ENCODE measurements at places on chromosomes 12 and 14. TPM values are rescaled to one million over a fixed set of nuclear protein-coding genes. Genes with fewer than 3 reads are reported as not detected.

DNA sequence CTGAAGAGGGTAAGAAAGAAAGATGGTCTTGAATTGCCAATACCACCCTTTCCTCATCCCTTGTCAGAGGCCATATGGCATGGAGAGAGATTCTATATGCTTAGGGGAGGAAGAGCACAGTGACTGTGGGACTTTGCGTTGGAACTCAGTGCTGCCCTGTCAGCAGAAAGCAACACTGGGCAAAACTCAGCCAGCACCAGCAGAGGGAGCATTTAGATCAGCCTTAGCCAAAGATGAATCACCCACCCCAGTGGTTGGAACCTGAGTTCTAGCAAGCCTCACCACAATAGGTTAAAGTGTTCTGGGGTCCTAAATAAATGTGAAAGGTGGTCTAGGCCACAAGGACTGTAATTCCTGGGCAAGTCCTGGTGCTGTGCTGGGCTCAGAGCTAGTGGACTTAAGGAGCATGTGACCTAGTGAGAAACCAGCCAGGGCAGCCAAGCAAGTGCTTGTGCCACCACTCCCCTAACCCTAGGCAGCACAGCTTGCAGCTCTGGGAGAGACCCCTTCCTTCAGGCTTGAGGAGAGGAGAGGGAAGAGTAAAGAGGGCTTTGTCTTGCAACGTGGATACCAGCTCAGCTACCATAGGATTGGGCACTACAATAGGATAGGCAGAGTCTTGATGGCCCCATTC lies 11.4 kb upstream of the BCAT1 start:
- H3K27ac ChIP-seq, result no peak overlapping the region
- H3K4me1 ChIP-seq, result no peaks in the 10 kb centered on the region
- no peak overlapping the region for H3K4me3 ChIP-seq
- H3K36me3 ChIP-seq, result no peaks in the 10 kb centered on the region
- DNase-seq, result no peak
- no peaks in the 10 kb centered on the region for H3K27me3 ChIP-seq

GRCh38 chr14:54001189-54001878 lies 44.7 kb upstream of the BMP4 start:
- no peak overlapping the region for H3K27ac ChIP-seq
- no peak overlapping the region for H3K4me3 ChIP-seq
- no peaks in the 10 kb centered on the region for H3K27me3 ChIP-seq

GRCh38 chr14:93954900-93955849 lies 21.2 kb downstream of the ASB2 start:
- H3K36me3 ChIP-seq, result peaks cover 10% of the 10 kb centered on the region
- no peak for DNase-seq
- H3K4me3 ChIP-seq, result peak overlapping the region; percentile 24
- H3K4me1 ChIP-seq, result peaks cover 82% of the 10 kb centered on the region
- peak overlapping the region; percentile 78 for H3K27ac ChIP-seq
- H3K27me3 ChIP-seq, result no peaks in the 10 kb centered on the region

GRCh38 chr14:87643005-87643404 lies 350.0 kb downstream of the GALC start:
- no peak overlapping the region for H3K4me3 ChIP-seq
- H3K27me3 ChIP-seq, result no peaks in the 10 kb centered on the region
- no peaks in the 10 kb centered on the region for H3K4me1 ChIP-seq

- no peaks in the 10 kb centered on the region for H3K27me3 ChIP-seq
- H3K27ac ChIP-seq, result no peak overlapping the region
- no peak for DNase-seq
- H3K4me3 ChIP-seq, result no peak overlapping the region
- no peaks in the 10 kb centered on the region for H3K4me1 ChIP-seq
- H3K36me3 ChIP-seq, result no peaks in the 10 kb centered on the region
Measured at GRCh38 chr14:55897031-55897430, 221.2 kb upstream of the PELI2 start.

- H3K27ac ChIP-seq, result no peak overlapping the region
- DNase-seq, result peak; percentile 44
- H3K4me3 ChIP-seq, result no peak overlapping the region
- no peaks in the 10 kb centered on the region for H3K27me3 ChIP-seq
Measured at GRCh38 chr14:27528328-27528727, 930.5 kb upstream of the NOVA1 start.

DNA sequence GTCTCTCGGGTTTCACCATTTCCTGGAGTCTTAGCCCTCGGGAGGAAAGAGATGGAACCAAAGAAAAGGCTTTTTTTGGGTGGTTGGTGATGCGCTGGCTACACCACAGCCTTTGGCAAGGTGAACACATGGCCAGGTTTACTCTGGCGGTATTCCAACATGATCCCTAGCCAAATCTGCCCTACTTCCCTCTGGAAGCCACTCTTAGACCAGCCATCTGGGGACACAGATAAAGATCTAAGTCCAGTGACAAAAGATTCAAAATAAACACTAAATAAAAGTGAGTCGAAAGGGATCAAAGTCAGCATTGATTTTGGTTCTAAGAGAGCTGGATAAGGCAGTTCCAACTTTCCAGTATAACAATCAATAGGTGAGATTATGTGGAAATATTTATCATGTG lies 694.5 kb downstream of the VRK1 start:
- no peaks in the 10 kb centered on the region for H3K27me3 ChIP-seq
- H3K36me3 ChIP-seq, result no peaks in the 10 kb centered on the region
- H3K4me3 ChIP-seq, result no peak overlapping the region
- DNase-seq, result no peak

DNA sequence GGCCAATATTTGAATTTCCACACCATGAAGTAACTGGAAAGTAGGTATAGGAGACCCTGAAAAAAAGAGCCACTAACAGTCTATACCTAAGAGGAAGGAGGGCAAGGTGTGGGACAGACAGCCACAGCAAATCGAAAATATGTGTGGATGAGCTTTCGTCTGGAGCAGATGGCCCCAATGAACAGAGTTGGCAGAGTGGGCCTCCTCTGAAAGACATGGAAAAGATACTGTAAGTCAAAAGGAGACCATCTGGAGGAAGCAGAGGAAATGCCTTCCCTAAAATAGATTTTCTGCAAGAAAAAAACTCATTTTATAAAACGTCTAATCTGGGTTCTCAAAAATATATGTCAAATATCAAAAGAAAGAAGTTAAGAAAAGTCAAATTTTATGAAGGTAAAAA lies 157.2 kb upstream of the PRKD1 start:
- no peak overlapping the region for H3K4me3 ChIP-seq
- H3K36me3 ChIP-seq, result no peaks in the 10 kb centered on the region
- H3K27ac ChIP-seq, result no peak overlapping the region
- no peak for DNase-seq

- DNase-seq, result no peak
- peaks cover 32% of the 10 kb centered on the region for H3K4me1 ChIP-seq
- H3K27ac ChIP-seq, result no peak overlapping the region
- H3K4me3 ChIP-seq, result no peak overlapping the region
- no peaks in the 10 kb centered on the region for H3K36me3 ChIP-seq
Measured at GRCh38 chr12:23760495-23760894, 189.0 kb downstream of the SOX5 start.

GRCh38 chr12:81440001-81440400 lies 319.1 kb downstream of the PPFIA2 start:
- H3K27ac ChIP-seq, result no peak overlapping the region
- H3K4me3 ChIP-seq, result no peak overlapping the region
- H3K27me3 ChIP-seq, result no peaks in the 10 kb centered on the region
- no peaks in the 10 kb centered on the region for H3K4me1 ChIP-seq
- H3K36me3 ChIP-seq, result no peaks in the 10 kb centered on the region

The HOTAIR gene
- not detected for total RNA-seq

The LRFN5 gene
- total RNA-seq, result 9.4 TPM

The ZNF384 gene
- 34.5 TPM for total RNA-seq

The KRT73 gene
- not detected for total RNA-seq

Data from stomach (tissue), 19 donors.